Gastroesophageal sphincter (tissue), 4 donors: ENCODE measurements at places on chromosomes 13 and 19. TPM values are rescaled to one million over a fixed set of nuclear protein-coding genes. Genes with fewer than 3 reads are reported as not detected.

NAPSA gene
- total RNA-seq, result 1.0 TPM

CEACAM20 gene
- total RNA-seq, result not detected

POLR2I gene
- total RNA-seq, result 54.2 TPM

UPF3A gene
- 40.0 TPM for total RNA-seq

OR4F17 gene
- total RNA-seq, result not detected

KLF1 gene
- total RNA-seq, result not detected

MBD3L1 gene
- not detected for total RNA-seq

ZNF888 gene
- 4.1 TPM for total RNA-seq

DCLK1 gene
- total RNA-seq, result 28.0 TPM

ZNF547 gene
- total RNA-seq, result 2.2 TPM

GNG7 gene
- total RNA-seq, result 4.7 TPM

SLC7A1 gene
- 33.8 TPM for total RNA-seq

CDADC1 gene
- 5.8 TPM for total RNA-seq

XRCC1 gene
- total RNA-seq, result 24.5 TPM

SCEL gene
- 0.54 TPM for total RNA-seq

HDGFL2 gene
- total RNA-seq, result 49.5 TPM

KLK2 gene
- total RNA-seq, result not detected

PROZ gene
- not detected for total RNA-seq

PEG3 gene
- total RNA-seq, result 16.2 TPM

ELSPBP1 gene
- not detected for total RNA-seq

TEKTIP1 gene
- not detected for total RNA-seq

VAV1 gene
- 7.8 TPM for total RNA-seq

CELF5 gene
- not detected for total RNA-seq

RAP2A gene
- total RNA-seq, result 33.5 TPM

ZNF575 gene
- not detected for total RNA-seq

B3GNT8 gene
- total RNA-seq, result 6.1 TPM

PRRG2 gene
- 1.1 TPM for total RNA-seq

ZNF536 gene
- 6.4 TPM for total RNA-seq

KLK3 gene
- total RNA-seq, result not detected

CADM4 gene
- 19.8 TPM for total RNA-seq

ZSWIM4 gene
- 4.3 TPM for total RNA-seq

VSIG10L gene
- 3.6 TPM for total RNA-seq

CCDC70 gene
- not detected for total RNA-seq

ZAR1L gene
- total RNA-seq, result not detected

KLK12 gene
- total RNA-seq, result 0.40 TPM

CD37 gene
- total RNA-seq, result 4.9 TPM

ZNF837 gene
- total RNA-seq, result 2.3 TPM

DHDH gene
- not detected for total RNA-seq

EBI3 gene
- total RNA-seq, result 0.96 TPM

LGALS16 gene
- not detected for total RNA-seq

CCNE1 gene
- total RNA-seq, result 5.0 TPM

LILRB2 gene
- 2.4 TPM for total RNA-seq

KCNC3 gene
- total RNA-seq, result 0.67 TPM

NPAS1 gene
- total RNA-seq, result not detected

CDX2 gene
- not detected for total RNA-seq

GDF15 gene
- 3.0 TPM for total RNA-seq

RGL3 gene
- 3.7 TPM for total RNA-seq

FPR1 gene
- total RNA-seq, result 16.8 TPM

F7 gene
- 0.12 TPM for total RNA-seq

COMP gene
- 0.46 TPM for total RNA-seq

PALM3 gene
- total RNA-seq, result not detected

SLAIN1 gene
- total RNA-seq, result 17.3 TPM

KLK4 gene
- not detected for total RNA-seq

DPF1 gene
- not detected for total RNA-seq

HCST gene
- 3.0 TPM for total RNA-seq

LRG1 gene
- total RNA-seq, result 8.5 TPM

HRC gene
- 3.9 TPM for total RNA-seq

CLC gene
- not detected for total RNA-seq

CLEC11A gene
- total RNA-seq, result 5.4 TPM
